ENCODE measurements at places on chromosomes 6 and 20.

DNA sequence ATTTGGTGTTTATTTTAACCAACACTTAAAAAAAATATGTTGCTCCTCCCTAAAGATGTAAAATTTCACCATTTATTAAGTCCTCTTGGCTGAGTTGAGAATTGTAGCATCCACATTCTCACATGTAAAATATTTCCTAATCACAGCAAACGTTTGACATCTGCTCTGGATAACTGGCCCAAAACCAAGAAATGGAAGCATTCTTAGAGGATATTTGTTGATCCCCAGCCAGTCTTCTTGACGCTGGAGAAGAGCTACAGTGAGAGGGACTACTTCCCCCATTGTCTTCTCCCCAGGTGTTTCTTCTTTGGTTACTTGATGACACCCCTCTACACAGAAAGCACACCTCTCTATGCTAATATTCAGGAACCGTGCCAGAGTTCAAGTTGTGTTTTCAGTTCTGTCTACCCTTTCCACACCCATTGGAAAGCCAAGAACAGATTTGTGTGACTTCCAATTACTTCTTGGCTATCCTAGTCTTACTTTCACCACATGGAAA lies 454.5 kb upstream of the JAG1 start:
- DNase-seq: peak; percentile 80

DNA sequence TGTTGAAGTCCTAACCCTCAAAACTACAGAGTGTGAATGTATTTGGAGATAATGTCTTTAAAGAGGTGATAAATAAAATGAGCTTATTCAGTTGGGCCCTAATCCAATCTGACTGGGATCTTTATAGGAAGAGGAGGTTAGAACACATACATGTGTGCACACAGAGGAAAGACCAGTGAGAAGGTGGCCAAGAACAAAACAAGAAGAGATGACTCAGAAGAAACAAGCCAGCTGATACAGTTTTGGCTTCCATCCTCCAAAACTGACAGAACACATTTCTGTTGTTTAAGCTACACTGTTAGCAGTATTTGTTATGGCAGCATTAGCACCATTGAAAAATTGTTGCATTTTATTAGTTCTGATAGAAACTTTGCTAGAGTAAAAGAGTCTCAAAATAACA lies 609.3 kb upstream of the IMPG1 start:
- DNase-seq: no peak

GRCh38 chr20:36141310-36141709 lies 13.2 kb upstream of the EPB41L1 start:
- DNase-seq: no peak

- DNase-seq: no peak
Measured at GRCh38 chr6:142867988-142868812, 76.8 kb downstream of the HIVEP2 start.

GRCh38 chr6:30625511-30625910 lies 1.2 kb upstream of the ATAT1 start:
- no peak for DNase-seq

DNA sequence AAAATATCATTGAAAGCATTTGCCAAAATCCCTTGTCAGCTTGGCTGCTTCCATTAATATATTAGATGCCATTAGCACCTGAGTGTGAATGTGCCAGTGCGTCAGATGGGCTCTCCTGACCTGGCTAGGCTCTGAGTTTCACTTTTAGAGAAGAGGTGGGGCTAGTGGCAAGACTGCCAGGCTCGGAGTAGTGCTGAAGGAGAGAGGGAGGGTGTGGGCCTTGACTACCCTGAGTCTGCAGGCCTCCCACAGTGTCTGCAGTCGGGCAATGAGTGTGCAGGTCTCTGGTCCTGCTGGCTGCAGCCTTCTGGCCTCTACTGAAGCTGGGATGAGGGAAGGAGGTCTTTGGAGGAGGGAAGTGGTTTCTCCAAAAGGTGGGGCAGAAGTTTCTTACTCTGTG lies 34.6 kb upstream of the PNPLA1 start:
- DNase-seq: no peak

DNA sequence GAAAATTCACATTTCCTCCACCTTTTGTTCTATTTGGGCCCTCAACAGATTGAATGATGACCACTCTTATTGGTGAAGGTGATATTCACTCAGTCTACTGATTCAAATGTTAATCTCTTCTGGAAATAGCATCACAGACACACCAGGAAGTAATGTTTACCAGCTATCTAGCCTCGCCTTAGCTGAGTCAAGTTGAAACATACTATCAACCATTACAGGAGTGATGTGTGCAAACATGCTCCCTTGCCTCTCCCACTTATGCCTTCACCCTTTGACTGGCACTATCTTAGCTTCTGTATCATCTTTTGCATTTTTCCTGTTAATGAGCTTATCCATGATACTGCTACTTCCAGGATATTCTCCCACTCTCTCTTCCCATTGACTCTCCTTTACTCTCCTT lies 191.9 kb downstream of the CENPW start:
- no peak for DNase-seq

GRCh38 chr6:23659125-23659524 lies 466.9 kb upstream of the NRSN1 start:
- DNase-seq: peak; percentile 29

DNA sequence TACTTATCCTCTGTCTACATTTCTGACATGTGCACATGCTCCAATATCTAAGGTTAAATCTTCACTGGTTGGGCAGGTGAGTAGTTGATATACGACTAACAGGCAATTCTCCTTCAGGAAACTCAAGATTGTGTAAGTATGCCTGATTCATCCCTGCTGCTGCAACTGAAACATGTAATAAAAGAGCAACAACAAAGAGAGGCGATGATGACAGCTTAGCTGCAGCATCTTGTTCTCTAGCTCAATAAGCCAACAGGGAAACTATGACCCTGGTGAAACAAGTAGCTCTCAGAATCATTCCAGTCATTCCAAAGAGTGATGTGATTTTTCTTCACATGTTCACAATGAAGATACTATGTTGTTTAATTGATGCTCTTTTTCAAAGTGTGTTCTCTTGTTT lies 74.4 kb downstream of the ELOVL4 start:
- DNase-seq: peak; percentile 75

DNA sequence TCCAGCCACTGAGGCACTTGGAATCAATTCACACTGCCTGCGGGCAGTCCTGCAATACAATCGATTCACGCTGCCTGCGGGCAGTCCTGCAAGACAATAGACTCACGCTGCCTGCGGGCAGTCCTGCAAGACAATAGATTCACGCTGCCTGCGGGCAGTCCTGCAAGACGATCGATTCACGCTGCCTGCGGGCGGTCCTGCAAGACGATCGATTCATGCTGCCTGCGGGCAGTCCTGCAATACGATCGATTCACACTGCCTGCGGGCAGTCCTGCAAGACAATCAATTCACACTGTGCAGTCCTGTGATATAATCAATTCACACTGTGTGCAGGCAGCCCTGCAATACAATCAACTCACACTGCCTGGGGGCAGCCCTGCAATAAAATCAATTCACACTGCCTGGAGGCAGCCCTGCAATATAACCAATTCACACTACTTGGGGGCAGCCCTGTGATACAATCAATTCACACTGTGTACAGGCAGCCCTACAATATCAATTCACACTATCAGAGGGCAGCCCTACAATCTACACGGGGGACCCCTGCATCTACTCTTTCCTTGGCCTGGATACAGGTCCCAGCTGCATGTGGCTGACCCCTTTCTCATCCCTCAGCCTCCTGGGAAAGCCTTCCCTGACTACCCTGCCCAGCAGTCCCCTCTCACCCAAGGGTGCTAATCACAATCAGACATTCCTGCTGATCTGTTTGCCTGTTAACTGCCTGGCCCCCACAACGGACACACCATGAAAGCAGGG lies 10.4 kb downstream of the TAF4 start:
- no peak for DNase-seq

- peak; percentile 31 for DNase-seq
Measured at GRCh38 chr6:45870531-45870930, 145.1 kb downstream of the CLIC5 start.

- no peak for DNase-seq
Measured at GRCh38 chr20:40056171-40056570, 632.9 kb downstream of the MAFB start.

DNA sequence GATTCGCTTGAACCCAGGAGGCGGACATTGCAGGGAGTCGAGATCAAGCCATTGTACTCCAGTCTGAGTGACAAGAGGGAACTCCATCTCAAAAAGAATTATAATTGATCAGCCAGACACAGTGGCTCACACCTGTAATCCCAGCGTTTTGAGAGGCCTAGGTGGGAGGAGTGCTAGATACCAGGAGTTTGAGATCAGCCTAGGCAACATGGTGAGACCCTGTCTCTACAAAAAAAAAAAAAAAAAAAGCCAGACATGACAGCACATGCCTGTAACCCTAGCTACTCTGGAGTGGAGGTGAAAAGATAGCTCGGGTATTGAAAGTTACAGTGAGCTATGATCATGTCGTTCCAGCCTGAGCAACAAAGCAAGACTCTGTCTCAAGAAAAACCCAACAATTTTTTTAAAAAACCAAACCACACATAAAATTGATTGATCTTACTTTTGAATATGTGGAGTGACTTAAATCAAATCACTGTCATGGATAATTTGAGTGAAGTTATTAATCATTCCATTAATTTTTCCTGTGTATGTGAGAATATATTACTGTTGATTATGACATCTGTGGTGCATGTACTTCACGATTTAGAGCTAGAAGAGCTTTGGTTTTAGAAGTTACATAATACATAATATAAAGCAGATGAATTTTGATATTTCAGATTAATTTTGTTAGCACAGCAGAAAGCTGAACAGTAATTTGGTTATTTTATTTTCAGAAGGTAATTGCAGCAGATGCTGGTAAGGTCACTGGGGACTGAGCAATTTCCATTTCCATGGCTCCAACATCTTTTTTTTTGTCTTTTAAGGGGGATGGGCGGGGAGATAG lies 34.4 kb downstream of the NCOA7 start:
- peak; percentile 55 for DNase-seq

DNA sequence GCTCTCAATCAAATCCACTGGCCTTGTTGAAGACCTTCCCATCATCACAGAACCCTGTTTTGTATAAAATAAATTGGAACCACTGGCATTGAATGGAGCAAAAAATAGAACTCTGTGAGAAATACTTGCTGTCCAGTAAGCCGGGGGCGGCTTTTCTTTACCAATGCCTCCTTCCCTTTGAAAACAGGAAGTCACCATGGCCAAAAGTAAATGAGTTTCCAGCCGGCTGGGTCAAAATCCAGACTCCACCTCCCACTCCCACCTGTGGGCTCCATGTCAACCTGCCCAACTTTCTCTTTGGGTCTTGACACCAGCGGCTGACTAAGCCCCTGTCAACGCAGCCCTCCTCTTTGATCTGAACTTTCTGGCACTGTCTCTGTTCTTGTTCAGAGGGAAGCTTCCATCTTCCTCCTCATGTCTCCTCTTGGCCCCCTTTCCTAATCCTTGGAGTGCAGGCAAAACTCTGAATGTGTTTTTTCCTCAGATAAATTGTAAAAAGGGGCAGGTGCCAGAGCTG lies 95.2 kb downstream of the TFAP2C start:
- DNase-seq: no peak

DNA sequence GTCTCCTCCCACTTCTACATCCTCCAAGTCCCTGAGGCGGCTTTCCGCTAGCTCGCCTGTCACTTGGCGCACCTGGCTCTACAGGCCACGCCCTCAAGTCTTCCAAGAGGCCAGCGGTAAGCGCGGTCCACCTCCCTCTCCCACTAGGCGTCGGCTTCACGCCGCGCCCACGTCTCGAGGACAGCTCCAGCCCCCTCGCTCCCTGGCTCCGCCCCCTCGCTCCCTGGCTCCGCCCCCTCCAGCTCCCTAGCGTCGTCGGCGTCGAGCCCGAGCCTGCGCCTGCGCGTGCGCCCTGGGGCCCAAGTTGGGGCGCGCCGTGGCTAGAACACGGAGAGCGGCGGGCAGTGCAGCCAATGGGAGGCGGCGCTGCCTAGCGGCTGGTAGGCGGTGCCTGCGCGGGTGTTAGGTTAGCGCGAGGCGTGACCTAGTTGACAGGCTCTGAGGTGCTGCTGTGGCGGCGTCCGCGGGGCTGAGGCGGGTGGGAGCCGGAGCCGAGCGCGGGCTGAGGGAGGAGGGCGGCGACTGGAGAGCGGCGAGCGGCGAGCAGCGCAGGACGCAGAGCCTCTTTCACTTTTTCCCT lies at the start of gene MACROD2:
Gene MACROD2 (plus strand): TSS at position 431 of the 580 bp plus-strand sequence.
- peak; percentile 94 for DNase-seq

GRCh38 chr6:29887819-29888776 lies 54.2 kb upstream of the HLA-A start:
- DNase-seq: no peak

DNA sequence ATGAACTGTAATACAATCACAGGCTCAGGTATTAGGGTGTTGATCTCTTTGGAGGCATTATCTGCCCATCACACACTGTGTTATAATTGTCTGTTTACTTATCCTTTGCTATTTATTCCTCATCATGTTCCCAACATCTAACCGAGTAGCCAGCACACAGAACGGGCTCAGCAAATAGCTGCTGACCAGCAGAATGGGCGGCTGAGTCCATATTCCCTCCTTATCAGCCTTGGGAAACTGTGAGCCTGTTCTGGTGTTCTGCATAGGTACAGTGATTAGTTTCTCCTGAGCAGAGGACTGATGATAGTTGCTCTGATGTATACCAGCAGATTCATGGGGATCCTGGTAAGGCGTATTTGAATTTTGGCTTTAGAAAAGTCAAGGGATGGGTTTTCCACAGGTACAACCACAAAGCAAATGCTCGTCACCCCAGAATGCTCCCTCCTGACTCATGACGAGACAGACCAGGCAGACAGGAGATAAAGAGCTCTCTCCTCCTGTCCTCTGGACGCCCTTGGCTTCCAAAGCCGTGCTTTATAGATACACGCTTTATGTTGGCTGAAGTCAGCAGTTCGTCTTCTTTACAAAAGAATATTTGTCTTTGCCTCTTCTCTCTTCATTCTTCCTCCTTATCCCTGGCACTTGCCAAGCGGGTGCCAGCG lies 166.7 kb downstream of the TTLL2 start:
- DNase-seq: no peak

DNA sequence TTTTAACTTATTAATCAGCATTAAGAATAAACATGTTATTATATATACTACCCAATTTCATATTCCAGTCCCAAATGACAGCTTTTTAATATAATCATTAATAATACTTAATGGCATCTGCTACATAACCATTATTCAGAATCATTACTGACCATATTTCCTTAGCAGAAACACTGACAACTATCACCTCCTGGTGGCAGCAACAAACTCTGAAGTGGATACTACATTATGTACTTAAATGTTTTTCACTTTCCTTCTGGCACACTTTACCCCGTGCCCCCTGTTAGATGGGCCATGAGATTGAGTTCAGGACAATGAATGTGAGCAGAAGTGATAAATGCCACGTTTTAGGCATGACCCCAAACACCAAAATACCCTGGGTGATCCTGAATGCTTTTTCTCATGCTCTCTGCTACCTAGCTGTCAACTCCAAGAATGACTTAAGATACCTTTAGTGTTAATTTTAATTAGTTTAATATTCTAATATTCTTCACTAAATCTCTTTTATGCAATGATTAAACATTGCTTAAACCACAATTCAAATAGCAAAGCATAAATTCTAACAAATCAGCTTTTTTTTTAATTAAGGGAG lies 77.1 kb downstream of the LMBRD1 start:
- peak; percentile 15 for DNase-seq

DNA sequence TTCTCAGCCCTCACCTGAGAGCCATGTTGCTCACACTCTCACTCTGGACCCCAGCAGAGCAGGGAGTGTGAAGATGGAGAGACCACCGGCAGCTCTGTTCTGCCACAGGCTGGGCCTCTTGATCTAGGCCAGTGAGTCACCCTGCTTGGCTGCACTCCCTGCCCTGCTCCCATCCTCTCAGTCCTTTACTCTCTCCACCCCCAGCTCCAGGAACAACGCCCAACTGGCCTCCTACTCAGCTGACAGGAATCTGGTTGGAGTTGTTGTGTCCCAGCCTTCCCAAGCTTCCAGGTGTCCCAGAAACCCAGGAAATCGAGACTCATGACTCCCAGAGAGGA lies at the start of gene PSORS1C1:
Gene PSORS1C1 (plus strand): TSS at position 260 of the 338 bp plus-strand sequence. CDS start 14,833 bp downstream, outside the sequence.
- peak; percentile 96 for DNase-seq

GRCh38 chr6:121055572-121056163 lies 278.6 kb downstream of the TBC1D32 start:
- DNase-seq: peak; percentile 44

All from fibroblast of skin of right quadriceps (primary cell).